Stimulated activated CD4-positive, alpha-beta T cell treated with anti-CD3 and anti-CD28 coated beads, TNF-alpha, amount 100 ng/mL, for 4 hours (primary cell): ENCODE measurements at places on chromosomes 1 and 21.

GRCh38 chr21:45142469-45143308 is 68.3 kb downstream of the ADARB1 start:
- no peak for DNase-seq

- DNase-seq = no peak
These were observed 103.6 kb upstream of the SNX7 start for GRCh38 chr1:98557895-98558294.

GRCh38 chr21:36400719-36401118 is 15.5 kb downstream of the CHAF1B start:
- DNase-seq = no peak

DNA sequence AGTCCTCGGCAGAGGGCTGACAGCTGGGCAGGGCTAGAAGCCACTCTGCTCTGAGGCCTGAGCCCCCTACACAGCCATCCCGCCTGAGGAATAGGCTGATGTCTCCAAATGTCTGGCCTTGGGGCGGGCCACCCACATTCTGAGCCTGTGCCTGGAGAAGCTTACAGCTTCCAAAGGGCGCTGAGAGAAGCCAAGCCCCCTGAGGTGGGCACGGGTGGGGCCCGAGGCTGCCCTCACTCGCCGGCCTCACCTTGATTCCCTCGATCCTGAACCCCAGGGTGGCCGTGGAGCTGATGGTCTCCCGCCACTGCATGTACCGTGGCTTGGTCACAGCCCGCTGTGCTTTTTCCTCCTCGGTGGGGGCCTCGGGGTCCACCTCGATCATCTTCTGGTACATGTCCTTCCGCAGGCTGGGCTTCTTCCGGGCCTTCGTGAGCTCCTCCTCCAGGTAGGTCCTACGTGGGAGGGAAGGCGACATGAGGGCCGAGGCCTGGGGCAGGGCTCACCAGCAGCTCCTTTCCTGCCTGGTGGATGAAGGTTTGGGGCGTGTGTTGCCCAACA is 93.2 kb downstream of the STUM start:
- DNase-seq = no peak

DNA sequence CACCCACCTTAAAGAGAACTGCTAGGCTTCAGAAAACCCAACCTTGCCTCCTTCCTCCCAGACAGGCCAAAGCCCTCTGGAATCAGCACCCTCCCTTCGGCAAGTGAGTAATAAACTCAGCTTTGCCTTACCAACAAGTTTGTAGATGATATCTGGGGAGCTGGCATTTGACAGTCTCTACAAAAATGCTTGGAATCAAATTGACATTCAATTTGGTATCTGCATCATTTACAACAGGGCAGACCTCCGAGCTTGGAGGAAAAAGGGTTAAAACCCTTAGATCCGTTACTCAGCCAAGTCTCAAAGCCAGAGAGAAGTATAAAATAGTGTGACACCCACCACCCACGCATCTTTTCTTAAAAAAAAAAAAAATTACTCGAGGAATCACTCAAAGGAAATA is 149.3 kb upstream of the EDN2 start:
- no peak for DNase-seq

- DNase-seq = no peak
These were observed 50.9 kb upstream of the AK4 start for GRCh38 chr1:65097076-65097475.

DNA sequence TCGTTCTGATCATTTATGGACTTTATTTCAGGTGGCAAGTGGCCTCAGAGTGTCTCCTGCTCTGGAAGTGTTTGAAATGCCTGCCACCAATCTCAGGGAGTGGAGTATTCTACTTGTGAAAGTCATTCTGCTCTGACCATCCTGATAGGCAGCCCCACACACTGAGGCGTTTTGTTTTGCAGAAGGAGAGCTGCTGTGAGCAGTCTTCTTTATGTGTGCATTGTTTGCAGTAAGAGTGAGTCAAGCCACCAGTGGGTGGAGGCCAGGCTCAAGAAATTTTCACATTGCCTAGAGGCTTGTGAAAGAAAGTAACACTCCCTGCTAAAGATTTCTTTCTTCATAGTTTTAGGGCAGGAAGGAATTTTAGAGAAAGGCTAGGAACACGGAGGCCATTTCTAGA is 204.4 kb downstream of the SLC35F3 start:
- DNase-seq = no peak

- DNase-seq = no peak
These were observed 19.5 kb upstream of the ZFYVE9 start for GRCh38 chr1:52122384-52122783.

DNA sequence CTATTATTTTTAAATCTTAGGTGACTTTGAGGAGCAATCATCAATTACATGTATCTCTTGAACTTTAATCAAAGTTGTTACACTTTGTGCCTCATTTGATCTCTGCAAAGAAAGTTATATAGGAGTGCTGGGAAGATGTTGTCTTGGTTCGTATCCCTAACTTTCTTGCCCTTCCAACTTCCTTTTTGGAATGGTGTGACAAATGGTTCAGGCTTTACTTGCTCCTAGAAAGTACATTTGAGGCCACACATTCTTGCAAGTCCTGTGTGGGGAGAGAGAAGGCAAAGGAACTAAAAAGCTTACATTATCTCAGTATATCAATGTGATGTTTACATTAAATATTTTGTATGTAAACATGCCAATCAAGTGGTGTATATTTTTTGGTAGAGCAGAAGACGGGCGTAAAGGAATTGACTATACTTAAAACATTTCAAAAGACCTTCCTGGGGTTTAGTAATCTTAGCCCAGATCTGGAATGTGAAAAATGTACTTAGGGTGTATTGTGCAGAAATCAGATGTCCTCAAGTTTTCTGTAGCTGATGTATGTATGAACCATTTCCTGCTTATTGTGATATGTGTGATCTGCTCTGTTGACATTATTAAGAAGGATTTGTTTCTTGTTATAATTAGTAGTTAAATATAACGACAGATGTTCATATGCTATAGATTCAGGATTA is 59.2 kb downstream of the USP25 start:
- DNase-seq = no peak

GRCh38 chr1:81477710-81478109 is 323.0 kb upstream of the ADGRL2 start:
- no peak for DNase-seq

- DNase-seq = no peak
These were observed 37.3 kb upstream of the F3 start for GRCh38 chr1:94578856-94579255.

DNA sequence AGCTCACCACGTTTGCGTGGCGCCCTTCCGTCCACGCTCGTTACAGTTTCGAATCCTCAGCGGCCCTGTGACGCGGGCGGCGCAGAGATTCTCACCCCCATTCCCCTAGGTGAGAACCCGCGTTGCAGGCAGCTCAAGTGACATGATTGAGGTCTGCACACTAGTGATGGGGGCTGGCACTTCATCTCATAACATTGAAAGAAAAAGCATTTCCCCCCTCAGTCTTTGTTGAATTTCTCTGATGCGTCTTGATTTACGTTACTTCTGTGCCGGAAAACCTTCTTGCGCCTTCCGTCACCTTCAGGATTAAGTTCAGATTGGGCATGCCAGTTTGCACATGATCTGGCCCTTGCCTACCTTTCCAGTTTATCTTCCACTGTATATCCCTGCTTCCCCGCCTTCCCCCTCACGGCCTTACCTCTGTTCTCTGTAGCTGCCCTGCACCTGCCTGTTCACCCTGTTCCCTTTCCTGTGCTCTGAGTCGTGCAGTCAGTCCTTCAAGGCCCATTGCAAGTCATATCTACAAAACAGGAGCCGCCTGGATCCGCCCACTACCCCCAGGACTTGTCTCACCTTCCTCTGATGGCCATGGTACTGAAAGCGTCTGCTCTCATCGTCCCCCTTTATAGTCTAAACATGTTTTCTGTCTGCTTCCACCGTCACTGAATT is 1.1 kb downstream of the CTPS1 start:
- peak; percentile 26 for DNase-seq

GRCh38 chr1:64962441-64962840 is 3.9 kb downstream of the JAK1 start:
- no peak for DNase-seq

DNA sequence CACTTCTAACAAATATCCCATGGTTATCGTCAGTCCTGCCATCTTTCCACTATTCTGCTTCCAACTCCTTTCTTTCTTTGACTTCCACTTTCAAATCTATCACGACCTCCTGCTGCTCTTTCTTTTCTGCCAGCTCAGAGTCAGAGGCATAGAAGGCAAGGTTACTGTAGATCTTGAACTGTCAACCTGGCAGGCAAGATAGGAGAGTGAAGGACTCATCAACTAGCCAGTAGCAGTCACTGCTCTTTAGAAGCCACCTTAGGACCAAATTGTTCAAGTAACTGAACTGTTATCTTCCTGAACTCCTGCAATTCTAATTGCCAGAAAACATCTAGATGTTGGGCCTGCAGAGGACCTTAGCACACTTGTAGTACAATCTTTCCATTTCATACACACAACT is 13.1 kb upstream of the FCER1A start:
- no peak for DNase-seq

GRCh38 chr1:165912638-165913037 is 85.2 kb downstream of the UCK2 start:
- no peak for DNase-seq

DNA sequence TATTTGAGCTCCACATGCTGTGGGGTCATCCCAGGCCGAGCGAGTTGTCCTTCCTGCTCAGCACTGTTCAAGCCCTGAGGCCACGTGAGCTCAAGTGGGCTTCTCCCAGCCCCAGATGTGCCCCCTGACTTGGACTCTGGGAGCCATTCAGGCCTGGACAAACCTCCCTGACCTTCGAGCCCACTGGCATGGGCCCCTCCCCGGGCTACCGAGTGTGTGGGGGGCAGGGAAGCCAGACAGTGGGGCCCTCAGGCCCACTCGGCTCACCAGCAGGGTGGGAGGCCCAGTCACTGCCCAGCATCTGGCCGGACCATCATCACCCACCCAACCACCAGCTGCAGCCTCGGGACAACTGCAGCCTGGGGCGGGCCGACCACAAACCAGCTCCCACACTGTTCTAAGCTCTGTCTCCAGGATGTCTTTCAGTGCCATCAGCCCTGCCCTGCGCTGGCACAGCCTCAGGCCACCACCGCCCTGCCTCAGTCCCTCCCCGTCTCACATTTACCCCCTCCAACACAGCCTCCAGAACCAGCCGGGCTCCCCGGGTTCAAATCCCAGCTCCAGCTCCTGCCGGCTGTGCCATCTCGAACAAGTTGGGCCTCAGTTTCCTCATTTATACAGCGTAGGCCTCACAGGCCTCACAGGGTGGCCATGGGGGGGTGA is 20.9 kb upstream of the PLEKHG5 start:
- no peak for DNase-seq

GRCh38 chr1:60971330-60971729 is 111.0 kb upstream of the NFIA start:
- DNase-seq = no peak

GRCh38 chr1:245261786-245262185 is 107.0 kb downstream of the KIF26B start:
- no peak for DNase-seq

GRCh38 chr1:226974544-226975258 is 34.6 kb downstream of the COQ8A start:
- no peak for DNase-seq

GRCh38 chr1:21149430-21149854 is 27.3 kb downstream of the EIF4G3 start:
- DNase-seq = no peak

DNA sequence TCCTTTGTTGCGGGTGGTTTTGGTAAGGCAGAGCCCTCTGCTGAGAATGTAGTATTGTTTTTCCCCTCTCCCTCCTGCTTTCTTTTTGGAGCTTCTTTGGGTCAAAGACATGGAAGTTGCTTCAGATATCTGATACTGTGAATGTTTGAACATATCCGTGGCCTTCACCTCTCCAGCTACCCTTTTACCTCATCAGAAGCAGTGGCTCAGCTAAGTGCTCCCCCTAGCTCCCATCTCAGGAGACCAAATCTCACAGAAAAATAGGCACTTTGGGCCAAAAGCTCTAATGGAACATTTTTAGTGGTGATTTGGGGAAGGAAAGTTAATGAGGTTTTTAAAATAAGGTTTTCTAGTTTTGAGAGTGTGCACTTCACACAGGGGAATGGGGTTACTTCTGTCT is 6.3 kb downstream of the TMEM200B start:
- DNase-seq = no peak

DNA sequence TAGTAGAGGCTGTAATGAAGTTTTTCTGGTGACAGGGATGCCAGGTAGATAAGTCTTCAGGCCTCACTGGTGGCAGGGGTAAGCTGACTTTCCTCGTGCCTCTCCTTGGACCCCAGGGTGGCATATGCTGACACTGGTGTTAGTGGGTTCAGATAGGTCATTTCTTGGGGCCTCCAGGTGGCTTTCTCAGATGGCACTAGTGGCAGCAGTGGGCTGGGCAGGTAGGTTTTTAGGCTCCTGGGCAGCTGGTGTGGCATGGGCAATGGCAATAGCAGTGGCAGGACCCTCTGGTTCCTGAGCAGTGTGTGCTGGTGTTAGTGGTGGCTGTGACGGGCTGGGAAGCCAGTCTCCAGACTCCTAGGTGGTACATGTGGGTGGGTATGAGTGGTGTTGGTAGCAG is 140.3 kb downstream of the PTBP2 start:
- DNase-seq = no peak

- no peak for DNase-seq
These were observed 92.2 kb downstream of the TBX19 start for GRCh38 chr1:168372861-168373371.

- DNase-seq = no peak
These were observed 89.4 kb upstream of the JAK1 start for GRCh38 chr1:65055747-65056146.

DNA sequence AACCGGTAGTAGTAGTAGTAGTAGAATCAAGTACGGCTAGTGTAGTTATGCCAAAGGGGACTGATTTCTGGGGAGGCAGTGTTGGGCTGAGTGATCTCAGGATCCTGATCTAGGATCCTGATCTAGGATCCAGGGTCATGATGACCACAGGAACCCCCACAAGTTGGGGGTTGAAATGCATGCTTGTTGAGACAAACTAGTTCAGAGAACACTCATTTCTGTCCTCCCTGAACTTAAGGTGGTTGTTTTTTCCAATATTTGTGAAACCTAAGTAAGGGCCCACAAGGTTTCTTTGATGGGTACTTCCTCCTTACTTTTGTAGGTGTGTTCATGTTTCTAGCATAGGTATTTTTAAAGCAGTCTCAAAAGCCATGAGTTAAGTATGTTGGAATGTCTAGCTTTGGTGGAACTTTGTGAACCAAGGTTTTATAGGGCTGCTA is 33.9 kb upstream of the PDC start:
- DNase-seq = no peak

GRCh38 chr1:17289721-17290120 is 18.3 kb upstream of the PADI4 start:
- no peak for DNase-seq

DNA sequence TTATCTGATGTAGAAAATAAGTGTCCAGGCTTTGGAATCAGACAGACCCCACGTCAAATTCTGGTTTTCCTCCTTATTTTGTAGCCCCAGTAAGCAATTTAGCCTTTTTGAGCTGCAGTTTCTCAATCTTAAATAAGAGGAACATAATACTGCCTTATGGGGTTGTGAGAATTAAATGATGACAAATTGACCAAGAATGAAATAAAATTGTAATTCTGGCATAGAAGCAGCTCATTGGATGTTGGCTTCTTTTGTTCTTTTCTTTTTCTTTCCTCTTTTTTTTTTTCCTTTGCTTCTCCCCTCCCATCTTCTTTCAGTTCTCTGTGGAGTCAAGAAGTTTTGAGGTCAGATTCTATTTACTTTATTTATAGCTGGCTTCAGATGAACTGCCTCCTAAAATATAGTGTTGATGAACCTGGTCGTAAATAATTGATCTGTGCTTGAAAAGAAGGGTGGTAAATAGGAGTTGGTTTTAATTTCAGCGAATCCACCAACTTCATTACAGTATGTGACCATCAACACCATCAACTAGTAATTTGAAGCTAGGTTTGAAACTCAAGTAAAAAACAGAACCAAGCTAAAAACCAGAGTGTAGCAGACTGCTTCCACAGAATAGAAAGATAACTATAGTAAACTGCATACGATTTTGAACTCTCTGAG is 81.1 kb downstream of the CACHD1 start:
- DNase-seq = no peak
